NCI-H1436 (cell line): ENCODE measurements at places on chromosomes 11 and 22.

- no peak for DNase-seq
Measured at GRCh38 chr11:122115524-122116379, at the start of gene BLID. BLID (minus strand) TSS chr11:122116215; CDS start chr11:122115922, 293 bp downstream.

GRCh38 chr11:125090816-125091215, 20.6 kb downstream of the TMEM218 start:
- no peak for DNase-seq

DNA sequence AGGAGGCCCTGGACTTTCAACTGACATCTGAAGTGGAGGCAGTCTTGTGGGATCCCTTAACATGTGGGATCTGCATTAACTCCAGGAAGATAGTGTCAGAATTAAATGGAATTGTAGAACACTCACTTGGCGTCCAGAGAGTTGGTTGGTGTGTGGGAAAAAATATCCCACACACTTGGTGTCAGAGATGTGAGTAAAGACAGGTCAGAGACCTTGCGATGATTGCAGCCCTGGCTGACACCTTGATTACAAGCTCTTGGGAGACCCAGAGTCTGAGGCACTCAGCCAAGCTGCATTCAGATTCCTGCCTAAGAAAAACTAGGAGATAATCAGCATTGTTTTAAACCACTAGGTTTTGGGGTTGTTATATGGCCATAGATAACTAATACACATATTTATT, 7.2 kb upstream of the TPCN2 start:
- DNase-seq: no peak

- DNase-seq: no peak
Measured at GRCh38 chr11:73229321-73229895, 11.3 kb downstream of the P2RY2 start.

GRCh38 chr22:43337385-43337784, 5.8 kb downstream of the SCUBE1 start:
- DNase-seq: no peak

- no peak for DNase-seq
Measured at GRCh38 chr22:49372111-49372529, 455.6 kb downstream of the BRD1 start.

DNA sequence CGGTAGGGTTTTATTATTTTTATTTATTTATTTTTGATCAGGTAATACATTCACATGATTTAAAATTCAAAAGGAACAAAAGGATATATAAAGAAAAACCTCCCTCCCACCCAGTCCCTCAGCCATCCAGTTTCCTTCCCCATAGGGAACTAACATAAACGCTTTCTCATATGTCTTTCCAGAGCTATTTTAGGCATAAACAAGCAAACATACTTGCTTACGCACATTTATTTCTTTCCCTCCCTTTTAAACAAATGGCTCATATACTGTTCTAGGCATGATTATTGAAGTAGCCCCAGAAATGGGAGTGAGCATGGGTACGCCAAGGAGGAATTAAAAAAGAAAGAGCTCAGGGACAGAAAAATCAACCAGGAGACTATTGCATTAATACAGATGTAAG, 63.7 kb downstream of the LIF start:
- DNase-seq: no peak

DNA sequence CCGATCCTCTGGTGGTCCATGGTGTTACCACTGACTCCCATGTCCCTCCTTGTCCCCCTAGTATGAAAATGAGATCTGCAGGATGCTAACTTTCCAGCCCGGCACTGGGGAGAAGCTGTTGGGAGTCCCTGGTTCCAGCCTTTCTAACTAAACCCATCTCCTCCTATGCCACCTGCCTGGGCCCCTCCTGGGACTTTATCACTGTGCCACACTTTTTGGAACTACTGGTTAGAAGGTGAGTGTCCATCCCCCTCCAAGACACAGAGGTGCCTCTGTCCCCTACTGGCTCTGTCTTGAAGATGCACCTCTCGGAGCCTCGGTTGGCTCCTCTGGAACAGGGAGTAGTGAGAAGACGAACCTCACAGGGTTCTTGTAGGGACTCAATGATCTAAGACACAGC, at the start of gene RGL4:
Gene RGL4 (plus strand): TSS at position 301 of the 400 bp plus-strand sequence. CDS start 1,018 bp downstream, outside the sequence.
- no peak for DNase-seq

DNA sequence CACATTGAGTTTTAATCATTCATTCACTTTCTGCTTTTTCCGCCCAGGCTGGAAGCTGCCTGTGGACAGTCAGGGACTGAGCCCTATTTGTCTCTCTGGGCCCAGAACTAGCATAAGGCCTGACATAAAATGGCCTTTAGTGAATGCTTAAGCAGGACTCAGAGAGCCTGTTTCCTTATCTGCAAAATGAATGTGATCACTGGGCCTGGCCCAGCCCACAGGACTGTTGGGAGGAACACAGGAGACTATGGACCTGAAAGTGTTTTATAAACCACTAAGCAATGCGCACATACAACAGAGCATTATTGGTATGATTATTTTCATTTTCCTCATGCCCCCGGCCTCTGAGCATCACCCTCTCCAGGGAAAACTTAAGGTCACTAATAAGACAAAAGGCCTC, 3.9 kb upstream of the MYH9 start:
- DNase-seq: no peak

DNA sequence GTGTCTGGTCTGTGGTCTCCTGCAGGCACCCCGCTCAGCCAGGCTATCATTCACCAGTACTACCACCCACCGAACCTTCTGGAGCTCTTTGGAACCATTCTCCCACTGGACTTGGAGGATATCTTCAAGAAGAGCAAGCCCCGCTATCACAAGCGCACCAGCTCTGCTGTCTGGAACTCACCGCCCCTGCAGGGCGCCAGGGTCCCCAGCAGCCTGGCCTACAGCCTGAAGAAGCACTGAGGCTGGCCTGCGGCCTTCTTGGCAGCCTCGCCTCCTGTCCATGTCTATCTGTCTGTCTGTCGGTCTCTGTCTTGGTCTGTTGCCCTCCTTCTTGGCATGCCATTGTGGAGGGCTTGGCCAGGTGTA, 27.9 kb downstream of the INCENP start:
- no peak for DNase-seq
